ENCODE measurements at places on chromosomes 2 and 18. TPM values are rescaled to one million over a fixed set of nuclear protein-coding genes. Genes with fewer than 3 reads are reported as not detected.

DNA sequence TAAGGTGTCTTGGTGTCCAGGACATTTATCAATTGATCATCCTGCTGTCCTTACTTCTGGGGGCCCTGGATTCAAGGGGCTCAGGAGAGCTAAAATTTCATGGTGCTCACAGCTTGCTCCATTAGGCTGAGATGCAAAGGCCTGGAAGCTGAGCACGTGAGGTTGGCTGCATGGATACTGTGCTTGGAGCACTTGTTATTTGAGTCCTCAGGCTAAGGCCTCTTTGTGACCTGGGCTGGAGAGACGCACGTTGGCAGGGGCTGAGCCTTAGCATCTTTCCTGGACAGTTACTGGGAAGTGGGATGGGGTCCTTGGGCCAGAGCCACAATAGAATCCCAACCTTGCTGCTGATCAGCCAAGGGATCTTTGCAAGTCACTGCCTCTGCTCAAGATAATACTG, 151.2 kb upstream of the HS6ST1 start:
- no peaks in the 10 kb centered on the region for H3K36me3 ChIP-seq
- no peaks in the 10 kb centered on the region for H3K27me3 ChIP-seq
- peaks cover 25% of the 10 kb centered on the region for H3K4me1 ChIP-seq
- no peak overlapping the region for H3K4me3 ChIP-seq

- peaks cover 54% of the 10 kb centered on the region for H3K4me1 ChIP-seq
- DNase-seq: no peak
- no peaks in the 10 kb centered on the region for H3K27me3 ChIP-seq
- H3K36me3 ChIP-seq: no peaks in the 10 kb centered on the region
- H3K4me3 ChIP-seq: peak overlapping the region; percentile 86
These were observed 2.9 kb downstream of the RND3 start for GRCh38 chr2:150484461-150485021.

The DNER gene
- total RNA-seq: 0.27 TPM

DNA sequence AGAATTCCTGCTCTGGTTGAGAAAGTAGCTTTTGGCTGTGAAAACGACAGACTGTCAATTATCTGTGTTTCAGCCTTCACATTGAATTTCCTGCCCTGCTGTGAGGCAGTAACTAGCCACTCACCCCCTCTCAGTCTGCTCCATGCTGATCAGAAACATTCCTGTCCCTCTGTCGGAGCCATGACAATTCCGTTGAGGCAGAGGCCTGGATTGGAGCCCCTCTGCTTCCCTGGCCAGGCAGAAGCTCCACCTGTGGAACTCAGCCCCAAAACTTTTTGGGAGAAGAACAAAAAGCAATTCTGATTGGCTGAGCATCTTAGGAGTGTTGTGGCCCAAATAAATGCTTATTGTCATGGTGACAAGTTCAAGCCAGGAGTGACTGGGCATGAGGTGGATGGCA, 60.0 kb downstream of the APOB start:
- DNase-seq: no peak
- H3K4me1 ChIP-seq: peaks cover 54% of the 10 kb centered on the region
- H3K36me3 ChIP-seq: no peaks in the 10 kb centered on the region
- H3K27ac ChIP-seq: peak overlapping the region; percentile 9

Measured in thoracic aorta (tissue), 2 donors.